ENCODE measurements at places on chromosomes 7 and 10.
A peak's percentile ranks its signal among the peaks of the same experiment; 100 is the strongest.

DNA sequence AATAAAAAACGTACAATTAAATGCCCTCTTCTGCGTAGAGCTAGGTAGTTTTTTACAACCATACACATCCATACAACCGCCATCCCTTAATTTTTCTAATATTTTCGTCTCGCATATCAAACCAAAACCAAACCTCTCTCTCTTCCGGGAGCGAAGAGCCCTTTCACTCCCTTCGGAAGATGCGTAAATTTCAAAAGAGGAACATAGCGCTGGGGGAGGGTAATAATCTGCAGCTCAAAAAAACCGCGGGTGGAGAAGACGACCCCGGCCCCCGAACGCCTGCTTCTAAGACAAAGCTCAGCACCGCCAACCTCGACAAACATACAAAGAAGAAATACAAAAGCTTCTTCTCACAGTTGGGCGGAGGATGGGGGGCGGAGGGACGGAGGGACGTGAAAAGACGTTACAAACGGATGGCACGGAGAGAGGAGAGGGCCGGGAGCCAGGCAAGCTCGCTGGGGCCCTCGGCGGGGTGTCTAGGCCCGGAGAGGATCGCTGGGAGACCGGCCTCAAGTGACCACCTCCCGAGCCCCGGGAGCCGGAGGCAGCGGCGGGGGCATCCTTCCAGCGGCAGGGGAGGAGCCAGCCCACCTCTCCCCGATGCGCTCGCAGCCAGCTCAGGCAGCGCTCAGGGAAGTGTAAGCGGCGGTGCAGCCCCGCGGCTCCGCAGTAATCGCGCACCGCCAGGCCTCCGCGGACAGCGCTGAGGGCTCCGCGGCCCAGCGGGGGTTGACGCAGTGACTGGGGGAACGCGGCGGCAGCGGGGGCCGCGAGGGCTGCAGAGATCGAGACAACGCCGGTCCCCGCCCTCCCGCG, 851 bp downstream of the MKRN1 start:
- DNase-seq = no peak

GRCh38 chr7:24866004-24866615, 108.8 kb upstream of the GSDME start:
- DNase-seq = no peak

DNA sequence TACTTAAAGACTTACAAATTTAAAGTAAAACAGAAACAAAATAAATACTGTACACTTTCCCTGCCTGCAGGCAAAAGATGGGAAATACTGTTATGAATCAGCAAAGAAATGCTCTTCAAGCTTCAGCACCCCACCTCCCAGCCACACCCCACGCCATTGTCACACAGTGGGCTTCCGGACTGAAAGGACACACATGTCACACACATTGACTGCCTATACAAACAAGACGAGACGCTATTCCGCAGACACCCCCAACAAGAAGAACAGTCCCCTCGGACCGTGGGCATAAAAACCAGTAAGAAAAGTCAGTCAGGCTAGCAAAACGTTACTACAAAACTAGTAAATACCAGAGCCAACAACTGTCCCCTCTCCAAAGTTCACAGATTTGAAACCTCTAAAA, 22.2 kb upstream of the PARP12 start:
- no peak for DNase-seq

DNA sequence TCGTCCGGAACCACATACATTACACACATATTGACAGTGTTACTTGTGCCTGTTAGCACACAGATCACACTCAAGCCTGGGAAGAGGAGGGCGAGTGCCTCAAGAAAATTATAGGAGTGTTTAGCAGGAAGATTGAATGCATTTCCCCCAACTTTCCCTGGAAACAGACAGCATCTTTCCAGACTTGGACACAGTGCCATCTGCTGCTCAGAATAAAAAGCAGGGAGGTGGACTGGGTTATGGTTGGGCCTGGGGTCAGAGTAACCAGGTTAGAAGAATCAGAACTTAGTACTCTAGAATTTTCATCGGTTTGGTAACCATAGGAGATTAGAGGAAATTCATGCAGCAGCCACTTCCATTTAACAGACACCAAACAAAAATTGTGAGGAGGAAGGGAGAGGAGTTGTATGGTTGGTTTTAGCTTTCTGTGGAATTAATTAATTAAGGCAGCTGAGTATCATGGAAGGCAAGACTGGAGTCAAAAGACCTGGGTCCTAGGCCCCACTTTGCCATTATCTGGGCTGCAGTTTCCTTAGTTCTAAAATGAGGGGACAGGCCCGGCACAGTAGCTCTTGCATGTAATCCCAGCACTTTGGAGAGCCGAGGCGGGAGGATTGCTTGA, 43.4 kb upstream of the OPTN start:
- DNase-seq = peak; percentile 16

DNA sequence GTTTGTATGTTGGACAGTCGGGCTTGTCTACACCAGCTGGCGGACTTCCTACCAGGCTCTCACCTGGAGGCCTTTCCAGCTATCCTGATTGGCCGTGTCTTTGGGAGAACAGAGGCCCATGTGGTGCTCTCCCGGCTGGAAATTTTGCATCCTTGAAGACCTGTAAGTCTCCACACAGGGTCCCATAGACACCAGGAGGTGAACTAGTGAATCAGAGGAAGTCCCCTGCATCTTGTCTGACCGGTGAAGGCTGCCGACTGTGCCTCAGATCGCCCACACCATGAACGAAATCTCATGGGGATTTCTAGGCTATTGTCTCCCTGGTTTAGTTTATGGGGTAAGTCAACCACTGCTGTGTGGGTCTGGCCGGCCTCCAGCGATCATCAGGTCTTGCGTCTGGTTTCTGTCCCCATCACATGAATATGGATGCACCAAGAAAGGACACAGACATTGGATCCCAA, 108.4 kb upstream of the LYZL2 start:
- no peak for DNase-seq

DNA sequence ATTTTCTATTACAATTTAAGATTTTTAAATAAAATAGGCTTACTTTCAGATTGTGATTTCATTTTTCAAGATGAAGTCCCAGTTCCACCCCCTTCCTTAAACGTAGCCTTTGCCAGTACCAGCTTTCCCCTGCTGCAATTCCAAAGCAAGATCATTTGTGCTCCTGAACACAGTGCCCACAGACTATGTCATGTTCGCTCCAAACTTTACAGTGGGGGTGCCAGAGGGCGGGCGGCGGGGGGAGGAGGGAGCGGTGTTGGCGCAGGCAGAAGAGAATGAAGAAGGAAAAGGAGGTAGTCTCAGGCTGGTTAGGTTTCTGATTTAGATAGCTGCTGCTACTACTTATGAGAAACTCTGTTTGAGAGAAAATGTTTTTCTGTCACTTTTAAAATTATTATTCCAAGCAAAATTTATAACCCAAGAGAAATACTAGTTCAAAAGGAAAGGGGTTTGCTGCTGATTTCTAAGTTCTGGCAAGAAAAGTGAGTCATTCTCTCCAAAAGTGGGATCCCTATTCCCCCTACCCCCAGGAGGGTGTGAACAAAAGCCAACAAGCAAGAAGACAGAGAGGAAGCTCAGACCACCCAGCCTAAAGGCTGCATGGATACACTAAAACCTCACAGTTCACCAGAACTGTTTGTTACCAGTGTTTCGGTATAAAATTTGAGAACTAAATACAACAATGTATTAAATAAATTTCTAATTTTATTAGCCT, 109.6 kb downstream of the SRPK2 start:
- DNase-seq = no peak

GRCh38 chr7:107678110-107678753, 17.6 kb downstream of the SLC26A4 start:
- DNase-seq = no peak

GRCh38 chr7:121366852-121367431, 29.2 kb downstream of the FAM3C start:
- no peak for DNase-seq

- no peak for DNase-seq
Observed at GRCh38 chr10:116554628-116555027, 8.9 kb downstream of the PNLIP start.

- DNase-seq = peak; percentile 73
Observed at GRCh38 chr10:60944058-60944909, at the start of gene RHOBTB1. RHOBTB1 (minus strand) TSS chr10:60944185; CDS start chr10:60911542, 32,643 bp downstream.

DNA sequence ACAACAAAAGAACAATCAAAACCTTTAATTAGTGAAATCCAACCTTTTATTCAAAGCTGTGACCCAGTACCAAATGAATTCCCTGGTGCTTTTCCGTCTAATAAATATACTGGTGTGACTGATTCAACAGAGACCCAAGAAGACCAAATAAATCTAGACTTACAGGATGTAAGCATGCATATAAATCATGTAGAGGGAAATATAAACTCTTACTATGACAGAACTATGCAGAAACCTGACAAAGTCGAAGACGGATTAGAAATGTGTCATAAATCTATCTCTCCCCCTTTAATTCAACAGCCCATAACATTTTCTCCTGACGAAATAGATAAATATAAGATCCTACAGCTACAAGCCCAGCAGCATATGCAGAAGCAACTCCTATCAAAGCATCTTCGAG, 540.6 kb upstream of the TEX47 start:
- no peak for DNase-seq

- DNase-seq = no peak
Observed at GRCh38 chr10:108003061-108003460, 838.6 kb upstream of the SORCS1 start.

DNA sequence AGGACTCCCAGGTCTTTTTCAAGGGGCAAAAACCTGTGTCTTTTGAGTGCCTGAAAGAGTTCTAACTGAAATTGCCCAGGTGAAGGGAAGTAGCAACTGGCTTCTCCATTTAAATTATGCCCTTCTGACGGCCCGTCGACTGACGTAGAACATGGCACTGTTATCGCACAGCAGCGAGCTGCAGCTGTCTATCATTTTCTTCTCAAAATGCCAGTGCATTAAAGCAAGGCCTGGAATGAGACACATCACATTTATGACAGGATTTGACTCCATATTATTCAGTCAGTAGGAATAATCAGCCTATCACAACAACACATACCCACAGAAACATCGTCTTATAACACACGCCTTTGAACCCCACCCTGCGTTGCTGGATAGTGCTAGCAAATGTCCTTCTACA, 69.7 kb downstream of the CELF2 start:
- DNase-seq = no peak

DNA sequence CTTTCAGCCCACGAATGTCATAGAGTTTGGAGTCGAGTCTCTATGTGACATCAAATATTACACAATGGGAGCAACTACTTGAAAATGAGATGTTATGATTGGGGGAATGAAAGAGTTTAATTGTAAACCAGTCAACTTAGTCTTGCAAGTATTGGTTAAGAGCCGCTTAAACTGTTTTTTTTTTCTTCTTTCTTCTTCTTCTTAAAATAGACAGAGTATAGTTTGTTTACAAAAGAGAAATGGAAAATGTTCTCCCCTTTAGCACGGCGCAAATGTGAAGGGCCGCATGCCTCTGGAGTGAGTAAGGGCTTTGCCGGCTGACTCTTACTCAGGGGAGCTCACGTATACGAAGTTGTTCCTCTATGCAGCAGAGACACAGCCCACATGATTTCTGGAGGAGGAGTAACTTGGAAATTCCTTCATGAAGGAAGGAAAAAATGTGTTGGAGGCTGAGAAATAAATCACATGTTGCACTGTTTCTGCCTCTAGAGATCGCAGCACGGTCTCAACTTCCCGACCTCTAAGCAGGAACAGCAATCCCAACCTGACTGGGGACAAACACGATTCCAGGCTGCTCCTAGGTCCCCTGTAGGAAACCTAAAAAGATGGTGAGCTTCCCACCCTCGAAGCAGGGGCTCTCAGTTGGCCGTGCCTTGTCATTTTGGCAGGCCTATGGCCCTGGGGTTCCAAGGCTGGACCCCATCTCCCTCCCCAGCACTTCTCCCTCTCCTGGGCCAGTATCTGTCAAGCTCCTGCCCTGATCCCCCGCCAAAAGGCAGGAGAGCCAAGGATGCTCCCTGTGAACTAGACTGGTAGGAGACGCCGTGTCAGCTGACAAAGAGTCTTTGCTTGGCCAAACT, 44.8 kb downstream of the MYOF start:
- peak; percentile 84 for DNase-seq

DNA sequence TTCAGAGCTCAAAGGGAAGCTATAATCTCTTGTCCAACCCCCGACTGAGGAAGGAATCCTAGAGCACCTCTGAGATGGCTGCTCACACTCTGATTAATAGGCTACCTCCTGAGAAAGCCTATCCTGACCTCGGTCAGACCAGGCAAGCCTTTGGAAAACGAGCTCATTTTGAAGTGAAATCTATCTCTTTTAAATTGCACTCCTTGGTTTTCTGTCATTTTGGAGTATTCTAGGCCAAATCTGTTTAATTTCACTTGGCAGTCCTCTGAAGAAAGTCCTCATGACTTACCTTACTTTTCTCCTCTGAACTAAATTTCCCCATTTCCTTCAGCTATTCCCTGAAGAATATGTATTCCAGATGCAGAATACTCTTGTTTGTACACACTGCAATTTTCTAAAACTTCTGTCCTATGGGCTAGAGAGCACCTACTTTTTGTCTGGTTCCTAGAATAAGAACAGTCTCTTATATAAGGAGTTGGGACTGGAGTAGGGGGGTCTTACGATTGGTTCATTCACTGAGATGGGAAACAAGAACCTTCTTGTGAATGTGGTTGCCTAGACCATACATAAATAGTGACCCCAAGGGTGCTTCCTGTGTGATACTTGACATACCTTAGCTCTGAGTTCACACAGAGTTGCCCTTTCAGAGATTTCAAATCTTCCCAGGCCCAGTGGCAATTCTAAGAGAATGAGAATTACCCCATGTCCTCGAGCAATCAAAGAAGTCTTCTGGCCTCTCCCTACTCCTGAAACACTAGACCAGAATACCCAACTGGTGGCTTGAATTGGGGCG, 31.9 kb upstream of the HPS1 start:
- no peak for DNase-seq
